ENCODE measurements at places on chromosomes 12 and 14.

- DNase-seq: no peak
Observed at GRCh38 chr12:28750946-28751685, 398.0 kb upstream of the FAR2 start.

- no peak for DNase-seq
Observed at GRCh38 chr14:100132903-100133510, 26.4 kb downstream of the DEGS2 start.

DNA sequence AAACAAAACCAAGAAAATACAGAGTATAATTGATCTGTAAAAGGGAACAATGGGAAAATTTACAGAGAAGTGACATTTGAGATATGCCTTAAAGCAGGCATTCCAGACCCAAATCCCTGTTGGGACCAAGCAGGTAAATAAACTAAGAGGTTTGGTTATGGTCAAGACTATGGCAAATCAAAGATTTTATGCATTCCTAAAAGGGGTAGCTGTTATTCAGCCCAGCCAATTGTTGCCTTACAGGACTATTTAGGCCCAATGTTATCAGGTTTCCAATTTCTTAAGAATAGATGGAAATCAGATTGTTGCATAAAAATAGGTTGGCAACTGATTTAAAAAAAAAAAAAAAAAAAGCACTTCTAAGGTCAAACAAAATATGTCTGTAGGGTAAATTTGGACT lies 5.3 kb downstream of the DNAI7 start:
- no peak for DNase-seq

- DNase-seq: no peak
Observed at GRCh38 chr14:31059152-31059924, 33.2 kb upstream of the STRN3 start.

DNA sequence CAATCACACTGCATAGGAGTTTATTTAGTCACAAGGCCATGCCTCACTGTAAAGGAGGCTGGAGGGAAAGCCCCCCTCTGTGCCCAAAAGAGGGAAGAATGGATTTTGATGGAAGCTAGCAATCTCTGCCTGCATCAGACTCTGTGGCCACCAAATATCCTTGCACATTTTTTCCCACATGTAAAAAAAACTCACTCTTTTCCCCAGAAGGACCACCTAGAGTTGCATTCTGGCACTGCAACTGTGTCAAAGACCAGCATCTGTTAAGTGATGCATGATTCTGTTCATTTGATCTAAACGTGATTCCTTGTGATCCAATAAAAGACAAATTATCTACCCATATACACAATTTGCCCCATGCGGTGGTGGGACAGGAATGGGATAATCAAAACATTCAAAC lies 8.0 kb downstream of the RHOJ start:
- no peak for DNase-seq

DNA sequence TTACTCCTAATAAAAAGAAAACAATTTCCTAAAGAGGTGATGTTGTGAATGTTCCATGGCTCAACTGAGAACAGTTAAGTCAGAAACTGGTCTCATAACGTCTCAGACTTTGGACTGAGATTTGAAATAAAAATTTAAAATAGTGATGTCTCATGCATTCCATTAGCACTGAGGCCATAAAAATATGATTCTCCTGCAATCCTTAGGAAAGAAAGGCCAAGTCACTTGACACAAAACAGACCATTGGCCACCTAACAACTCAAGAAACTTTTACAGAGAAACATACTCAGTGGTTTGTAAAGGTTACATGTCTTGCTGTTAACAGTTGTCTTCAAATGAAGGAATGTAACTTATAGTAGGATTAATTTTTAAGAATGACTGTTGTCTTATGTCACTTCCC lies 58.1 kb downstream of the STAB2 start:
- no peak for DNase-seq

DNA sequence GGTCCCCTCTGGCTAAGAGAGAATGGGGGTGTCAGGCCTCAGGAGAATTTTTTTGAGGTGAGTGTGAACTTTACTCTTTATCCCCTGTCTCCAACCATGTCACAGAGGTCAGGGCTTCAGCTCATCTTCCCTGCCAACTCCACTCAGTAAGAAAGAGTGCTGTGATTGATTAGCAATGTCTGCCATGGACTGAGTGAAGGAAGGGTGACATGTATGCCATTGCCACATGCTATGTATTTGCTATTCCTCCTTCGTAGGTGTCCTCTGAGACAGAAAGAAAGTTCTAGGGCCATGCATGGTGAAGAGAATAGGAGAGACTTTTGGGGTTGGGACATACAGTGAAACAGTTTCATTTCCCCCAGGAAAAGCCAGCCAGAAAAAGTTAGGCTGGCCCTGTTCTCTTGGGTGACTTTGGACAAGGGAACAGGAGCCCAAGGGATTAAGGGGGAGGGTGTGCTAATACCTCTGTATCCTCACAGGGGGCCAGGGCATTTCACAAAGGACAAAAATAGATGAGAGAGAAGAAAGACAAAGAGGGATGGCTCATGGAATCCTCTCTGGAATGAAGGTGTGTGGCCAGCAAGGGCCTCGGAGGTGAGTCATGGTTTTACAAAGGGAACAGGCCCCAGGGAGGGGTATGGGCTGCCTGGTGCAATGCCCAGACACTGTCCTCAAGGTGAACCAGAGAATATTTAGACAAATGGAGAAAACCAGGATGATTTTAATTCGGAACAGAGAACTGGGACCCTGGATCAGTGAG lies 13.9 kb upstream of the MYL2 start:
- no peak for DNase-seq

DNA sequence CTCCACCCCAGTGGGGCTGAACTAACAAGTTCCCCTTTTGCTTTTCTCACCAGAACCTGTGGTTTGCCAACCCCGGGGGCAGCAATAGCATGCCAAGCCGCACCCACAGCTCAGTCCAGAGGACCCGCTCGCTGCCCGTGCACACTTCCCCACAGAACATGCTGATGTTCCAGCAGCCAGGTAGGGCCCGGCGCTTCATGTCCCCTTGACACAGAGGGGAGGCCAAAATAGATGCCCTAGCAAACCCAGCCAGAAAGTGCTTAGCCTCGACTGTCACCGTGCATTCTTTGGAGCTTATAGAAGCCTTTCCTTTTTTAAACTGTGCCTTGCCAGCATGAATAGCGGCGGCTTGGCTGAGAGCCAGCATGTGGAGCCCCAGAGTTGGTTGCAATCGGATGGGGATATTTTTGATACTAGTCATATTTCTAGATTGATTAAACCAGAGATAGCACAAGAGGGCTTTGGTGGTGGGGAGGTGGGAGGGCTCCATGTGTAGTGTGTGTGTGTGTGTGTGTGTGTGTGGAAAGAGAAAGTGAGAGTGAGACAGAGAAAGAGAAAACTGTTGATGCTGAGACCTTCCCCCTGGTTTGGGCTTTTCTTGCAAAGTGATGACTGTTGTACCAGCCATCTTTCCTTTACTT lies 126.1 kb downstream of the GCH1 start:
- DNase-seq: peak; percentile 20

DNA sequence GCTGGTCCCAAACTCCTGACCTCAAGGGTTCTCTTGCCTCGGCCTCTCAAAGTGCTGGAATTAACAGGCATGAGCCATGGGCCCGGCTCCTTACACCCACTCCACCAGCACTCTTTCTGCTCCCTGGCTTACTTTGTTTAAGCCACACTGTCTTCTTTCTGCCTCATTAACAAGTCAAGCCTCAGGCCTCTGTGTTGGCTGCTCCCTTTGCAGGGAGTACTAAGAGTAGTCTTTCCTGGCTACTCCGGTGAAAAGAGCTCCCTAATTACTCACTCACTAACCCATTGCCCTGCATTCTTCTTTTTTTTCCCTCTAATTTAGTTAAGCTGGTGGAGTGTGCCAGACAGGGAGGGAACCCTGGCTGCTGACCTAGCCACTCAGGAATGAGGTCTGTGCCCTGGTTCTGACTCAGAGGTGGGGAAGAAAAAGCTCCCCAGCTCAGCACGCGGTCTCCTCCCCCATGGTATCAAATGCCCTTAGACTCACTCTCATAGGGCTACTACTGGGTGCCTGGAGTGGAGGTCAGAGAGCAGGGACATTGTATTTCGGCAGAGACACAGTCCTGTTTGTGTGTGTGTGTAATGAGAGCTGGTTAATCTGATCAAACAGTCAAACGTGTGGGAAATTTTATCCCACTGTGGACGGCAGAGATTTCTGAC lies 19.8 kb downstream of the GALNT6 start:
- DNase-seq: peak; percentile 48

GRCh38 chr14:101598571-101599233 lies 37.4 kb downstream of the DIO3 start:
- DNase-seq: no peak

DNA sequence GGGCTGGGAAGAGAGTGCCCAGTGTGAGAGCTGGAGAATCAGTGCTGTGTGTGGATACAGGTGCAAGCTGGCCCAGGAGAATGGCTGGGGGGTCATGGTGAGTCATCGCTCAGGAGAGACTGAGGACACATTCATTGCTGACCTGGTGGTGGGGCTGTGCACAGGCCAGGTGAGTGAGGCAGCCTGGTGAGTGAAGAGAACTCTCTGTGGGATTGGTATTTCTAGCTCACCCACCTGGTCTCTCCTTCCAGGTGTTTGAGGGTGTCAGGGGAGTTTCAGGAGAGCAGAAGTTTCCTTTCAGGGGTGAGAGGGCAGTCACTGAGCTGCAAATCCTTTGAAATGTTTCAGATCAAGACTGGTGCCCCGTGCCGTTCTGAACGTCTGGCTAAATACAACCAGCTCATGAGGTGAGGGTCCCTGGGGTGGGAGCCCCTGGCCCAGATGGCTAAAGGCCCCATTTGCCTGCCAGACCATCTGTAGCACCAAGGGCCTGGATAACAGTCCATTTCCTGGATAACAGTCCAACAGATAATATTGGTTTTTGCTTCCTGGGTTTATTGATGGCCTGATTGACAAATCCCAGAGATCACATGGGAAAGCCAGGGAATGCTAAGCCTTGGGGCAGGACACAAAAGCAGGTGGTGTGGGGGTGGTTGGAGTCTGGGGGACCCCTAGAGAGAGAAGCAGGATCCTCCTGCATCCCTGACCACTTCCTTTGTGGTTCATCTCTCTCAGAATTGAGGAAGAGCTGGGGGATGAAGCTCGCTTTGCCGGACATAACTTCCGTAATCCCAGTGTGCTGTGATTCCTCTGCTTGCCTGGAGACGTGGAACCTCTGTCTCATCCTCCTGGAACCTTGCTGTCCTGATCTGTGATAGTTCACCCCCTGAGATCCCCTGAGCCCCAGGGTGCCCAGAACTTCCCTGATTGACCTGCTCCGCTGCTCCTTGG lies 5.5 kb upstream of the ATN1 start:
- DNase-seq: no peak
